ENCODE measurements at places on chromosomes 12 and 14. TPM values are rescaled to one million over a fixed set of nuclear protein-coding genes. Genes with fewer than 3 reads are reported as not detected.

GRCh38 chr12:51954561-51955361 lies 3.3 kb downstream of the ACVR1B start:
- no peak for DNase-seq

DNA sequence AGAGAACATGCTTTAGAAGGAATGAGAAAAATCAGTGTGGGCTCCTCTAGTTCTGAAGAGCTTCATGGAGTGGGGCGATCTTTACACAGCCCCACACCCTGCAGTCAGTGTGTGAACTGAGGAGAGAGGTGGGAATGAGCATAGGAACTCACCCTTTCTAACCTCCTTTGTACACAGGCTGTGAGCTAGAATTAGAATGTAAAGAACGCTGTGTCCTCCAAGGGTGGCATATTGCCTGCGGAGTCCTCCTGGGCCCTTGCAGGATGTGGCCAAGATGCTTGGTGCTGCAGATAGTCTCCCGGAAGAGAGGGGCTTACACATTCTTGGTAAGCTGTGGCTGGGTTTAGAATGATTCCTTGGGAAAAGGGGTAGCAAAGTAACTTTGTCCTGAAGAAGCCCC lies 43.9 kb downstream of the NINJ2 start:
- no peak for DNase-seq

GRCh38 chr12:54502485-54502884 lies 4.9 kb downstream of the NCKAP1L start:
- DNase-seq, result no peak

GRCh38 chr12:121388421-121388981 lies 11.4 kb upstream of the RNF34 start:
- no peak for DNase-seq

DNA sequence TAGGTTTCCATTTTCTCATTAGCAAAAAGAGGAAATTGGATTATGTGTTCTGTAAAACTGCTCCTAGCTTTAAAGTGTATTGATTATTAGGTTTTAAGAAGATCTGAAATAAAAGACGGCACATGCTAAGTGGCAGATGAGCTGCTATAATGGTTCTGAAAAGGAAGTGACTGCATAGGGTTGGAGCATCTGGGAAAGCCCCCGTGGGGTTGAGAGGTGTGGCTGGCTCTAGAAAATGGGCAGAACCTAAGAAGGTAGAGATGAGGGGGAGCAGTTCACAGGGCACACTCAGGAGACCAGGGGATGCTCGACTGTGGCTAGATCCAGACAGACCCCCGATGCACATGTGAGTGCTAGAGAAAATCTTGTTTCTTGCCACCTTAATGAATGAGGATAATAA lies 1.9 kb downstream of the IFNG-AS1 start:
- DNase-seq, result no peak

GRCh38 chr12:128163086-128163485 lies 103.9 kb upstream of the TMEM132C start:
- DNase-seq, result no peak

- DNase-seq, result no peak
Observed at GRCh38 chr12:18798535-18799361, 60.8 kb downstream of the CAPZA3 start.

GRCh38 chr14:44113769-44114730 lies 393.0 kb downstream of the FSCB start:
- DNase-seq, result no peak

GRCh38 chr12:122888232-122888752 lies 7.6 kb downstream of the VPS37B start:
- DNase-seq, result peak; percentile 56

DNA sequence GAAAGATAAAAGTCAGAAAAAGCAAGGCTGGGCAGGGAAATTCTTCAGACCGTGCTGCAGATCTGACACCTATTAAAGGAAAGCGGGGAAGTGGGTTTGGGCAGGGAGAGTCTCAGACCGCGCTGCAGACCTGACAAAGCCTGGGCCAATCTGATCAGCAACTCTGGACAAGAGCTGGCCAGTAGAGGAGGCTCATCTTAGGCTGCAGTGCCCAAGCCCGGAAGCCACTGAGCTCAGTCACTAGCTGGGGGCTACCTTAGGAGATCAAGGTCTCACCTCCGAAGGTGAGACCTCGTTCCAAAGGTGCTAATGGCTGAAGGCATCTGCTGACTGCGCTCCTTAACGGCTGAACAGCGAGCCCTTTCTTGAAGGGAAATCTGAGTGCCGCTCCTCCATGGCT lies 60.2 kb downstream of the SINHCAF start:
- peak; percentile 19 for DNase-seq

- peak; percentile 20 for DNase-seq
Observed at GRCh38 chr12:97275728-97276590, 186.6 kb upstream of the RMST start.

GRCh38 chr14:104505085-104506074 lies 74.2 kb upstream of the C14orf180 start:
- DNase-seq, result no peak

DNA sequence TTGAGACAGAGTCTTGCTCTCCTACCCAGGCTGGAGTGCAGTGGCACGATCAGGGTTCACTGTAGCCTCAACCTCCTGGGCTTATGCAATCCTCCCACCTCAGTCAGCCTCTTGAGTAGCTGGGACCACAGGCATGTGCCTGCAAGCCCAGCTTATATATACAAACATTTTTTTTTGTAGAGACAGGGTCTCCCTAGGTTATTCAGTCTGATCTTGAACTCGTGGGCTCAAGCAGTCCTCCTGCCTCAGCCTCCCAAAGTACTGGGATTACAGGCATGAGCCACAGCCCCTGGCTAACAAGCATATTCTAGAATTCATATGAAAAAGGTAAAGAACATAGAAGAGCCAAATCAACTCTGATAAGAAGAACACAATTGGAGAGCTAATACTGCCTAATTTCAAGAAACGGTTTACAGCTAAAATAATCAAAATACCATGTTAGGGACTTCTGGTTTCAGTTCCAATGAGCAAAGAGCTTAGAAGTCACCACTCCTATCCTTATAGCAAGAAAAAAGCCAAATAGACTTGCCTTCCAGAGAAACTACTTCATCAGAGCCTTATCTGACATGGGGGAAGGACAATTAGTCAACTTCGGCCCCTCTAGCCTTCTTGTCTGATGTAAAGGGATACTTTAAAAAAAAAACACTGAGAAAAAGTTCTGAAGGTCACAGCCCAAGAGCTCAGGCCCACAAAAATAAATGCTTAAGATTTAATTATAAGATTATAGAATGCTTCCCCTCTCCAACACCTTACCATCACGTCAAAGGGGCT lies 37.6 kb downstream of the TMEM116 start:
- DNase-seq, result no peak

DNA sequence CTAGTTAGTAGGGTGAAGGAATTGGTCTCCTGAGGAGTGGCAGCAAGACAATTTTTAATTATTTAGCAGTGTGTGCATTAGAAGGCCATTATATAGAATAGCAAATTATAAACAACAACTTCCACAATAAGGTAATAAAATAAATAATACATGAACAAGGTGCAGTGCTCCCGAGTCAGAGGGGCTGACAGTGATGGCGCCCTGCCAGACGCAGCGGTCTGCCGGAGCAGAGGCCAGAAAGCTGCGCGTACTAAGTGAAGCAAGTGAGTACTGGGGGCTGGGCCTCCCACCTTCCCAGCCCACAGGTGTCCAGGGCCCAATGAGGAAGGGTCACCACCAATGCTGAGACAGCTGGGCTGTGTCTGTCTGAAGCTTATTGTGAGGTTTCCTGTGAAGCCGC lies 72.0 kb upstream of the VRK1 start:
- DNase-seq, result no peak

DNA sequence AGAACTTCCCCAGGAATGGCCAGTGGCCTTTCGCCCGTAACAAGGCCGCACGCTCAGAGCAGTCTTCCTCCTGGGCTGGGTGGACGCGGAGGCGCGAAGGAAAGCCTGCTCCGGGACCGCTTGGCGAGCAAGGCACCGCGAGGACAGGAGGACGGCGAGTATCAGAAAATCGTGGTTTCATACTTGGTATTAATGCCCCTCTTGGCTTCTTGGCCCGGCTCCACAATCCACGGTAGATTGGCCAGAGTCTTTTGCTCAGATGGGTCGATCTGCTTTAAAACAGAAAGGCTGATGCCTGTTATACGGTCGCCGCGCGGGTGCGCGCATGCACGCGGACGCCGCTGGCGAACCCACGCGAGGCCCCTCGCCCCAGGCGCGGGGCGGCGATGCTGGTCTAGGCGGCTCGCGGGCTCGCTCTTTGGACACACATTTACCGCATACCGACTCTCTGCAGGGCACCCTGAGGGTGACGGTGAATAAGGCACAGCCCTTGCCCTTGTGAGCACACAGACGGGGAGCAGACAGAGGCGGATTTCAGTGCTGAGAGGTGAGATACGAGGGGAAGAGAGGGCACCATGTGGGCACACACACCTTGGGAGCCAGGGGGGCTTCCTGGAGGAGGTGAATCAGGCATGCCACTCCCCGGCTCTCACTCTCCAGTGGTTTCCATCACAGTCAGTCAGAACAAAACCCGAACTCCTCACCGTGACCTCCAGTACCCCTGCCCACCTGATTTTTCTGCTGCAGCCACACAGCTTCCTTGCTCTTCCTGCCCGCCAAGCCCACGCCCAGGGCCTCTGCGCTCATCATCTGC lies 100.7 kb downstream of the APAF1 start:
- DNase-seq, result peak; percentile 36

DNA sequence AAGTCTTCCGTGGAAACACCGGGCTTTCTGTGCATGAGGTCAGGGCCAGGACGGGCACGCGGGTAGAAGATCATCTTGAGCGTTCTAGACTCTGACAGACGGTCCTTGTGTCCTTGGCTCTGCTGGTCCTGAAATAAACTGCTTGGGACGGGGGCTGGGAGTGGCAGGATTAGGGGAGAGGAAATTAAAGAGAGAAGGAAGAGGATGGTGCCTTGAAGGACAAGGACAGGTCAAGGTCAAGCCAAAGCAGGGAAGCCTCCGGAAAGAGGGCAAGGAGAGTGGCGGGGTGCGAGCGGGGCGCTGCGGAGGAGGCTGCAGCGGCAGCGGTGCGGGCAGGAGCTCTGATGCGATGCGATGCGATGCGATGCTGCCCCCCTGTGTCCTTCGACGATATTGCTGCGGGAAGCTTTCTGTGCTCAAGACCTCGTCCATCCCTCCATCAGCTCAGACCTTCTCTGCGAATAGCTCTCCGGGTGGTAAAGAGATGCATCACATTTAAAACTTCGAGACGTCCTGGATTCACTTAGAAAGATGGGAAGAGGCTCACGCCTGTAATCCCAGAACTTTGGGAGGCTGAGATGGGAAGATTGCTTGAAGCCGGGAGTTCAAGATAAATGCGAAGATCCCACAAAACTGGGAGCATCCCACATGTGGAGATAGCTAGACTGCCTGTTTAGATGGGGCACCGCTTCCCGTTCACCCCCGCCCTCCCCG lies 110.1 kb upstream of the TMEM132D start:
- DNase-seq, result peak; percentile 83

- DNase-seq, result no peak
Observed at GRCh38 chr12:121495746-121496145, 85.1 kb downstream of the KDM2B start.

GRCh38 chr12:51362307-51362706 lies 15.8 kb upstream of the CELA1 start:
- DNase-seq, result no peak

- no peak for DNase-seq
Observed at GRCh38 chr12:106046301-106046846, 92.4 kb downstream of the NUAK1 start.

- no peak for DNase-seq
Observed at GRCh38 chr12:68623984-68624383, 13.3 kb downstream of the RAP1B start.

DNA sequence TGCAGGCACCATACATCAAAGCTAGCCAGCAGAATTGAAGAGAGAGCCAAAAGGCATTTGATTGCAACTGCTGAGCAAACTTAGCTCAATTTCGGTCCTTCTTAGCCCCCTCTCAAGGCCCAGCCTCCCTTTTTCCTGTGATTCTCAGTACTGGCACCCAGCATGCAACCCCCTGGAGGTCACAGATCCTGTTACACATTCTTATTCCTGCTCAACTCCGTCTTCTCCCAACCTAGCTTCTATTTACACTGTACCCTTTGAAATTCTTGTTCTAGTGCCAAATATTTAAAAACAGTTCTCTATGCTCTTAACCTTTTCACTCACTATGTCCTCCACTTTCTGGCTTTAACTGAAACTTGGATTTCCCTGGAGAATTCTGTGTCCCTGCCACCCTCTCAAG lies 131.3 kb upstream of the CPSF6 start:
- DNase-seq, result no peak

DNA sequence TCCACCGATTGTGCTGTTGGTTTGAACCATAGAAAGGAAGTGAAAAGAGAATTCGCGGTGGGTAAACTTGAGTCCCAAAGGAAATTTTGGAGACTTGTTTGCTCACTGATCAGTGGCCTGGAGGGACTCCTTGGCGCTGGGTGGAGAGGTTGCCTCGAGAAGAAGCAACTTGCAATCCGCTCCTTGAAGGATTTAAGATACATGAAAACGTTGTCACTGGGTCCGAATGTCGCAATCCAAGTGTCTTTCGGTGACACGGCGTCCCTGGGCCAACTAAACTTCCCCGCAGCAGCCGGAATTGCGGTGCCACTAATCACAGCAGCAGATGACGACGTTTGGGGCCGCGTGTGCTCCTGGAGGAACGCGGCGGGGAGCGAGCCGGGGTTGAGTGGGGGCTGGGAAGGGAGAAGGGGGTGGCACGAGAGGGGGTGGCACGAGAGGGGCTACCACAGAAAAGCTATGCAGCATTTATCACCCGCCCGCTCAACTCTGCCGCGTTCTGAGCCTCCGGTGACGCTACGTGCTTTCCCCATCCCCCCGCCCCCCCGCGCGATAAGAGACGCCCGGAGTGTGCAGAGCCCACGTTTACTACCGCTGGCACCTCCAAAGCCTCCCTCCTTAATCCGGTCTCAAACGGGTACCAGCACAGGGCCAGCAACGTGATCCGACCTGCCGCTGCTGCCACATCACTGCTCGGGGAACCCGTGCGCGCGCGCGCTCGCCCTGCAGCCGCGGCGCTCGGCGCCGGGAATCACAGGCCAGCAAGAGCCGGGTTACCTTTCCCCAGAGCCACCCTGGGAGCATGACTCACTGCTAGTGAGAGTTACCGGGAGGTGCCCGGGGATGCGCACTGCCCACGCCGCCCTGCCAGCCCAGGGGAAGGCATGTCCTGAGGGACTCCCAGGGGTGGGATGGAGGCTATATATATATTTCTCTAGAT lies 833 bp upstream of the BHLHE41 start:
- peak; percentile 87 for DNase-seq

- DNase-seq, result no peak
Observed at GRCh38 chr12:92951006-92951405, 21.9 kb upstream of the EEA1 start.

- no peak for DNase-seq
Observed at GRCh38 chr14:33073023-33073422, 134.3 kb downstream of the NPAS3 start.

GRCh38 chr14:59085207-59085739 lies 103.2 kb upstream of the DAAM1 start:
- no peak for DNase-seq

GRCh38 chr12:94603434-94604365 lies 46.7 kb downstream of the TMCC3 start:
- peak; percentile 31 for DNase-seq

- no peak for DNase-seq
Observed at GRCh38 chr12:10128687-10129086, 1.3 kb downstream of the CLEC7A start.

BTG1 gene
- 65.3 TPM for polyA plus RNA-seq

EXOC3L4 gene
- 2.4 TPM for polyA plus RNA-seq

METTL25 gene
- 9.0 TPM for polyA plus RNA-seq

ATL1 gene
- 25.1 TPM for polyA plus RNA-seq

PLEKHG7 gene
- 0.33 TPM for polyA plus RNA-seq

P3H3 gene
- 19.2 TPM for polyA plus RNA-seq

OASL gene
- polyA plus RNA-seq, result 2.8 TPM

RPS26 gene
- 197 TPM for polyA plus RNA-seq

CCDC198 gene
- polyA plus RNA-seq, result 3.8 TPM

VWF gene
- polyA plus RNA-seq, result 68.3 TPM

LRRC10 gene
- not detected for polyA plus RNA-seq

ASCL1 gene
- 0.33 TPM for polyA plus RNA-seq

IKZF4 gene
- 17.7 TPM for polyA plus RNA-seq

OAS2 gene
- 9.0 TPM for polyA plus RNA-seq

Measured in testis (tissue), 5 donors.